Karpas-422 (cell line): ENCODE measurements at places on chromosomes 7 and 10.

GRCh38 chr7:12296051-12296570 lies 85.0 kb downstream of the TMEM106B start:
- no peaks in the 10 kb centered on the region for H3K36me3 ChIP-seq
- H3K27me3 ChIP-seq: no peaks in the 10 kb centered on the region
- no peak overlapping the region for H3K27ac ChIP-seq
- peaks cover 41% of the 10 kb centered on the region for H3K4me1 ChIP-seq
- no peak overlapping the region for H3K4me3 ChIP-seq
- DNase-seq: no peak

DNA sequence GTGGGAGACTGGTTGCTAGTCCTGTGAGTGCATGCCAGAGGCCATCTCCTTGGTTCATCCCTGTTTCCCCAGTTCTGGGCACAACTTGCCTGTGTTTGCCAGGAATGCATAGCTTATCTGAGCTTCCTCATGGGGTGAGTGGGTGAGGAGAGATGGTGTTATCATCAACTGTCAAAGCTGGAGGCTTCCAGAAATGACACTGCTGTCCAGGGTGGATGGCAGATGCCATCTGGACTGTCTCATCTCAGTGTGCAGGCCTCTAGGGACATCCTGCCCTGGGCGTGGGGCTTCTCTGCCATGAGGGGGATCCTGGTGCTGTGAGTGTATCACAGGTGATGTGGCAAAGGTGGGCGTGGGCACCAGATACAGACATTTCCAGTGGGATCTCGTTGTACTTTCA lies 328.6 kb downstream of the DPP6 start:
- H3K27me3 ChIP-seq: no peaks in the 10 kb centered on the region
- DNase-seq: no peak
- no peak overlapping the region for H3K27ac ChIP-seq
- no peak overlapping the region for H3K4me3 ChIP-seq

DNA sequence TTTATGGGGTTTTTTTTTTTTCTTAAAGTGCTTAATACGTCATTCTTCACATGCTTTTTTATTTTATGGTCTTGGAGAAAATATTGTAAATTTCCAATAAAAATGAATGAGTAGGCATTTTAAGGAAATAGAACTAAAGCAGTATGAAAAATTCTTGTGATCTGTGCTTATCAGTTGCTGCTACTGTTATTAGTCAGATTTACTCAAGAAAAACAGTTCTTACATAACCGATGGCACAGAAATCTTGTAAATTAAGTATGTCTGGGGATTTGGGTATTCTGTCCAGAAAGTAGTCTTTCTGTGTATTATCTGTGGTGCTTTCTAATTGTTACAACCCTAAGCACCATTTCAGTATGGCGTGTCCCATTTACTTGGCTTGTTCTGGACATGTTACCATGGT lies 64.7 kb downstream of the LRGUK start:
- H3K36me3 ChIP-seq: no peaks in the 10 kb centered on the region
- DNase-seq: no peak
- H3K27ac ChIP-seq: no peak overlapping the region
- no peak overlapping the region for H3K4me3 ChIP-seq
- no peaks in the 10 kb centered on the region for H3K4me1 ChIP-seq

DNA sequence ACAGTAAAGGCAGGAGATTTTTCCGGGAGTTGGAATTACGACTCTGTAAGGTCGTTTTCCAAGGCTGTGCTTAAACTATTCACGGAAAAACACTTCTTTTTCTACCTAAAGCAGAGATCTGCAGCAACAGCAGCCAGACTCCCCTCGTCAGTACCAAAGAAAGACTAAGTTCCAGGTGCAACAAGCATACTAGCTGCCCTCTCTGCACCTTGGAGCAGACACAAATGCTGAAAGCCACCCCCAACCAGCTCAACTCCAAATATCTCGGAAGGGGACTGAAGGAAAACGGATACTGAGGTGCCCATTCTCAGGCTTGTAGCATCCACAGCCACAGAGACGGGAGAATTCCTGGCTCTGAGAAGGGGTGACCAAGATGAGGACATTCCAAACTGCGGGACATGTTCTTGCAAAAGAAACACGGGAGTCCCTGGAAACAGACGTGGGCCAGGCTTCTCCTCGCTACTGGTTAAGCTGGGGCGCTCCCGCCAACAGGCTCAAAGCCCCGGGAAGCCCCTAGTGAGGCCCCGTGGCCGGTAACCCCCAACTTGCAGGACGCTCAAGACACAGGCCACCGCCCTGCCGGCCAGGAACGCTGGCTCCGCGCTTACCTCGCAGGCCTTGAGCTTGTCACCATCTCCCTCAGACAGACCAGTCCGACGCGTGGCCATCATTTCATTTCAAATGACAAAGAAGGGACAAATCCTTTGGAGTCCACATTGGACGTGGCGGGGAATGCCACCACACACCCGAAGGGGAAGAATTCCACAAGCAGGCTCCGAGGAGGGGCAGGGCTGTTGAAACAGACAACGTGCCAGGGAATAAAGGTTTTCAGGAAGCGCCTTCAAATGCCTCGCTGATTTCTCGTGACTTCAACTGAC lies 2.2 kb downstream of the ARHGAP21 start:
- H3K27me3 ChIP-seq: no peaks in the 10 kb centered on the region
- no peak for DNase-seq
- H3K4me1 ChIP-seq: peaks cover 14% of the 10 kb centered on the region
- no peaks in the 10 kb centered on the region for H3K36me3 ChIP-seq
- no peak overlapping the region for H3K4me3 ChIP-seq
- no peak overlapping the region for H3K27ac ChIP-seq

GRCh38 chr7:47587976-47588375 lies 6.1 kb upstream of the TNS3 start:
- peaks cover 3% of the 10 kb centered on the region for H3K4me1 ChIP-seq
- no peak overlapping the region for H3K27ac ChIP-seq
- DNase-seq: no peak
- no peaks in the 10 kb centered on the region for H3K36me3 ChIP-seq

DNA sequence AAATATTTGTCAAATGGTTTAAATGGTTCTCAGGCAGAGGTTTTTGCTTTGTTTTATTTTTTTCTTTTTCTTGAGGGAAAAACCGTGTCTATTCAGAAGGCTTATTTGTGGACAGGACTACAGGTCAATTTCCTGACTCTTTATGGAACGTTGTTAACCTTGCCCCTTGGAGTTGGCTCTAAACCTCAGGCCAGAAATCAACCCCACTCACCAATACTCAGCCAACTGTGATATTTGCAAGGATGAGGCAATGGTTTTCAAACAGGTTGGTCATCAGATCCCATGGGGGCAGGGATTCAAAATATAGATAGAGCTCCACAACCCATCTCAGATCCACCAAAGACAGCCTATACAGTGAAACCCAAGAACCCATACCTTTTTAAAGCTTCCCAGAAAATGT lies 10.2 kb downstream of the PDLIM1 start:
- H3K27ac ChIP-seq: no peak overlapping the region
- H3K4me1 ChIP-seq: no peaks in the 10 kb centered on the region
- H3K27me3 ChIP-seq: no peaks in the 10 kb centered on the region

DNA sequence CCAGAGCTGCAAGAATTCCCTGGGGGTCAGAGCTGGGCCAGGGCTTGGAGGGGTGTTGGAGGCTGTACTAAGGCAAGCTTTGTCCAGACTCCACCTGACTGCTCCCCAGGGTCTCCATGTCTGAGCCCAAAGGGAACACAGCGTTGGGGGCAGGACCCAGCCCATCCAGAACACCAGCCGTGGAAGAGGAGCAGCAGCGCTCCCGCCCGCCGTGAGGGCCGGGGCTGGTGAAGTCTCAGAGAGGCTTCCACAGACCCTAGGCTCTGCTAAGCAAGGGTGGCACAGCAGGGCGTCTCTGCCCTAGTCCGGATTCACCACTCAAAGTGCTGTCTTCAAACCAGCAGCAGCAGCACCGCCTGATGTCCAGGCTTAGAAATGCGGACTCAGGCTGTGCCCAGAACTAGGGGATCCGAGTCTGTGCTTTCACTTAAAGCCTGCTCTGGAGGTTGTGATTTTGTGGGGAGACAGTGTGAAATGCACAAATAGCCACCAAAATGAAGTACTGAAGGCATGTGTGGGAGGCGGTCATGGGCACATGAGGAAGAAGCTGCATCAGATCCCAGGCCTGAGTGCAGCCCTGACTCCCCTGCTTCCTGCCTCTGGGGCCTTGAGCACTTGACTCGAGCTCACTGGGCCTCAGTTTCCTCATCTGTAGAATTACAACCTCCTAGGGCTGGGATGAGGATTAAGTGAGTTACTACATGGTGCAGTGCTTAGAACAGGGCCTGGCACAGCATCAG lies 16.6 kb upstream of the AQP1 start:
- H3K36me3 ChIP-seq: no peaks in the 10 kb centered on the region
- peaks cover 18% of the 10 kb centered on the region for H3K4me1 ChIP-seq
- H3K27ac ChIP-seq: no peak overlapping the region

DNA sequence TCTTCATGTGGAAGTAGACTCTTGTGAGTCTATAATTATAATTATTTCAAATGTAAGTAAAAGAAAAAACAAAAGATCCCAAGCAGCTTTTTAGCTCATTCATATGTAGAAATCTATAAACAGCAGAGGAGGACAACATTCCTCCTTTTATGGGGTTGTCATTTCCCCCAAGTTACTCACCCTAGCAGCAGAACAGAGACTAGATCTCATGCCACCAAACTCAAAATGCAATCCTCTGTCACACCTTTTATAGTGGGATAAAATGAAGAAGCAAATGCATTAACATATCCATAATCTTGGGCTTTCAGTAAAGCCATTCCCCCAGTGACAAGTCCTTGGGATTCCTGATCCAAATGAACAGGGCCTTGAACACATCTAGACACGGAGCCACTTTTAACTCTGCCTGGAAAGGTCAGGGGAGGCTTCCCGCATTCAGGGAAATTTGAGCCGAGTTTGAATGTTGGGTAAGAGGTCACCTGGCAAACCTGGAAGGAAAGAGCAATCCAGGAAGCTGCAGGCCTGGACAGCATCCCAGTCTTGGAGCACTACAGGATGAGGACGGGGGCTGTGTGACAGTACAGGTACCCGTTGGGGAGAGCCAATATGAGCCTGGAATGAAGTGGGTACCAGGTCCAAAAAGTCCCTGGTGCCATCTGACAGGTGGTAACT lies 76.4 kb downstream of the DOCK4 start:
- H3K4me3 ChIP-seq: no peak overlapping the region
- no peaks in the 10 kb centered on the region for H3K27me3 ChIP-seq
- H3K27ac ChIP-seq: no peak overlapping the region
- H3K36me3 ChIP-seq: no peaks in the 10 kb centered on the region
- no peaks in the 10 kb centered on the region for H3K4me1 ChIP-seq

DNA sequence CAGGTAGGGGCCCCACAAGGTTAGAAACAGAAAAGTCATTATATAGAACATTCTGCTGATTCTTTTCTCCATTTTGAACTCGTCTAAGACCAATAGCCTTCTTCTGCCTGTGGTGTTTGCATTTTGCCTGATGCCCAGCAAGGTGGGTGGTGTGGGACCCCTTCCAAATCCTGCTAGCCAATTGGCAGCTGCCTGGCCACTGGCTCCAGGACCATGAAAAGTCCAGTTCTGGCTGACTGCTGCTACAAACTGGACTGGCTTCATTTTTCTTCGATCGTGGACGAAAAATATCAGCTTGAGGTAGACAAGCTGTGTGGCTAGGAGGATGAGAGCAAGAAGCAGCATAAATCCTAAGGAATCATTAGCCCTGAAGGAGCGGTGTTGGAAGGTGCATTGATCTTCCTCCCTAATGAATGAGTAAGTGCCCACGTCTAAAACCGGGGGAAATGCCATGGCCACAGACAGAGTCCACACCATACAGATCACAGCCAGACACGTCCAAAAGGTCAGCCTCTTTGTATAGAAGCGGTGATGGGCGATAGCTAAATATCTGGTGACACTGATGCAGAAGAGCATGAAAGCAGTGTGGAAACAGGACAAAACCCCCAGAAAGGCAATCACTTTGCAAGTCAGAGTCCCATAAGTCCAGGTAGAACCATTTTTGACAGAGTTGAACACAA lies 2.7 kb downstream of the GPR85 start:
- no peak for DNase-seq
- H3K27ac ChIP-seq: no peak overlapping the region
- H3K27me3 ChIP-seq: no peaks in the 10 kb centered on the region
- H3K4me3 ChIP-seq: no peak overlapping the region

GRCh38 chr10:66572700-66573099 lies 353.1 kb upstream of the LRRTM3 start:
- no peak overlapping the region for H3K27ac ChIP-seq
- no peaks in the 10 kb centered on the region for H3K4me1 ChIP-seq
- H3K36me3 ChIP-seq: no peaks in the 10 kb centered on the region

DNA sequence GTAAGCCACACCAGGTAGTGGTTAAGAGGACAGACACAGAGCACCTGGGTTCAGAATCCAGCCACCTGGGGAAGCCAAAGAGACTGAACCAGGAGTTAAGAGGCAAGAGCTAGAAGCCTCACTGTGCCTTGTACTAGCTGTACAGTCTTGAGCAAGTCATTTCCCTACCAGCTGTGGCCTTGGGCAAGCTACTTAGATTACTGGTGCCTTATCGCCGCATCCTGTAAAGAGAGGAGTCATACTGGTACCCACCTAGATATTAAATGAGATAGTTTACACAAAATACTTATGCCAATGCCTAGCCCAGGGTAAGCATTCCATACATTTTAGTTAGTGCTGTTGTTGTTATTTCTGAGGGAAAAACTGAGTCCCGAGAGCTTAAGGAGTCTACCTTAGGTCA lies 47.7 kb downstream of the HABP2 start:
- no peaks in the 10 kb centered on the region for H3K27me3 ChIP-seq
- no peaks in the 10 kb centered on the region for H3K4me1 ChIP-seq
- no peaks in the 10 kb centered on the region for H3K36me3 ChIP-seq
- H3K4me3 ChIP-seq: no peak overlapping the region

DNA sequence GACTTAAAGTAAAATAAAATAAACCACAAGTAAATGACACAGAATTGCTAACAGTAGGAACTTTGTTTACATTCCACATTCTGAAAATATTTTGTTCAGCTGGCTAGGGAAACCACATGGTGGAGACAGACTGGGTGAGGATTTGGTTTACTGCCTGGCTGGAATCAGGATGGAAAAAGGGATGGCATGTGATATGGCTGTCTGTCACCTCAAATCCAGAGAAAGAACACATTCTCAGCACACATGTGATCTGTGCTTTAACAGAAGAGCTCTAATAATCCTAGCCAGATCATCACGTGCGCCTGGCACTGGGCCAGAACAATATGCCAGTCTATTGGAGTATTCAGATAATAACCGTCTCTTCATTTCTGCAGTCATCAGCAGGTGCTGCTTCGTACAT lies 90.9 kb upstream of the PIP4K2A start:
- no peak overlapping the region for H3K27ac ChIP-seq
- no peaks in the 10 kb centered on the region for H3K4me1 ChIP-seq
- DNase-seq: no peak
- no peaks in the 10 kb centered on the region for H3K36me3 ChIP-seq
- no peaks in the 10 kb centered on the region for H3K27me3 ChIP-seq
- H3K4me3 ChIP-seq: no peak overlapping the region
